Substantia nigra (tissue), 51 donors: ENCODE measurements at places on chromosomes 11 and 22.

- no peak for DNase-seq
Measured at GRCh38 chr22:43126501-43127165, 16.1 kb downstream of the BIK start.

DNA sequence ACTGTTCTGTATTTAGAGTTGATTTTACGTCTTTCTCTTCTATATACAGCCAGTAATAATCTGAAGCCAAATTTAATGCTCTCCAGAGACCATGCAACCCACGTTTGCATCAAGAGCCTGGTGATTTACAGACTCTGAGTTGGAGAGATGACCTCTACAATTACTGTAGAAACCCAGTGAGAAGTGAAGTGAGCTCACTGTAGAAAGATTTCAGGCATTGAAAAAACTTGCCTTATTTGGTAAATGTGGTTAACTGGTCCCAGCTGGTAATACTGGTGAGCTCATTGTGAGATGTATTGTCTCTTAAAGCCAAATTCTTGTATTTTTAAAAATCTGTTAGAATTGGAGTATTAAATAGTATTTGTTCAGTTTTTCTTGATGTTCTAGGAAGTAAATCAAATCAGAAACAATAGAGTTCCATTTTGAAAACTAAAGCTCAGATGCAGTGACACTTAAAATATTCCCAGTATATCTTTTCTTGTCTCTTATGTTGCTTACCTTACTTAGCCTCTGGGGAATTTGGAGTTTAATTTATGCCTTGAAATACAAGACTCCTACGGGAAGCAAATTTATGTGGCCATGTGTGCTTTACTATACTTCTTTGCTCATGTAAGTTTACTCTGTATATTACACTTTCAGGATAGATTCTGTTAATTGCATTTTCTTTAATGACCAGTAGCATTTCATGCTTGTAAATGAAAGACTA lies 189.9 kb downstream of the ARHGAP42 start:
- DNase-seq, result no peak

GRCh38 chr11:70455354-70455753 lies 57.0 kb downstream of the CTTN start:
- no peak for DNase-seq

GRCh38 chr11:89220684-89221339 lies 43.1 kb downstream of the TYR start:
- DNase-seq, result no peak

- DNase-seq, result no peak
Measured at GRCh38 chr11:31974366-31975136, 116.3 kb upstream of the RCN1 start.

- DNase-seq, result no peak
Measured at GRCh38 chr11:74412733-74413359, 14.6 kb upstream of the PGM2L1 start.
